ENCODE measurements at places on chromosomes 1 and 21. TPM values are rescaled to one million over a fixed set of nuclear protein-coding genes. Genes with fewer than 3 reads are reported as not detected.

Gene OVAAL
- total RNA-seq = not detected

Gene APCS
- not detected for total RNA-seq

Gene CCDC190
- total RNA-seq = 1.5 TPM

Gene C1orf141
- total RNA-seq = not detected

Gene DIRAS3
- total RNA-seq = 0.36 TPM

Gene PLA2G2F
- total RNA-seq = not detected

Gene FAM163A
- total RNA-seq = not detected

Gene IL20
- not detected for total RNA-seq

Gene RRP15
- total RNA-seq = 18.2 TPM

Gene PLEKHN1
- total RNA-seq = 0.38 TPM

Gene AIRE
- not detected for total RNA-seq

Gene TAL1
- total RNA-seq = not detected

Gene CRABP2
- total RNA-seq = 88.7 TPM

Gene HENMT1
- total RNA-seq = 10.8 TPM

Gene ZBTB18
- total RNA-seq = 21.1 TPM

Gene OPRD1
- total RNA-seq = 0.10 TPM
